Osteoblast (primary cell): ENCODE measurements at places on chromosomes 16 and 17. TPM values are rescaled to one million over a fixed set of nuclear protein-coding genes. Genes with fewer than 3 reads are reported as not detected.

Gene KRT33B
- total RNA-seq, result 0.29 and 1.1 TPM in 2 replicates

GRCh38 chr17:68577497-68577821 lies 23.7 kb downstream of the FAM20A start:
- no peak for DNase-seq

Gene ZNF205
- total RNA-seq, result 17.4 and 17.7 TPM in 2 replicates

GRCh38 chr16:4373356-4373908 lies 1.8 kb downstream of the VASN start:
- DNase-seq, result peak; percentile 93

Gene MT1F
- 2.1 and 3.3 TPM in 2 replicates for total RNA-seq

GRCh38 chr17:77723909-77724875 lies 234.3 kb upstream of the TNRC6C start:
- no peak for DNase-seq

- DNase-seq, result no peak
These were observed 126.7 kb downstream of the PITPNC1 start for GRCh38 chr17:67503739-67504138.

- peak; percentile 75 for DNase-seq
These were observed 24.8 kb downstream of the HS3ST3A1 start for GRCh38 chr17:13576661-13577526.

Gene AANAT
- total RNA-seq, result not detected in 2 replicates

Gene GNGT2
- not detected in 2 replicates for total RNA-seq

Gene PRR35
- under 0.01 TPM in 1 of 2 replicates, not detected in the other for total RNA-seq

DNA sequence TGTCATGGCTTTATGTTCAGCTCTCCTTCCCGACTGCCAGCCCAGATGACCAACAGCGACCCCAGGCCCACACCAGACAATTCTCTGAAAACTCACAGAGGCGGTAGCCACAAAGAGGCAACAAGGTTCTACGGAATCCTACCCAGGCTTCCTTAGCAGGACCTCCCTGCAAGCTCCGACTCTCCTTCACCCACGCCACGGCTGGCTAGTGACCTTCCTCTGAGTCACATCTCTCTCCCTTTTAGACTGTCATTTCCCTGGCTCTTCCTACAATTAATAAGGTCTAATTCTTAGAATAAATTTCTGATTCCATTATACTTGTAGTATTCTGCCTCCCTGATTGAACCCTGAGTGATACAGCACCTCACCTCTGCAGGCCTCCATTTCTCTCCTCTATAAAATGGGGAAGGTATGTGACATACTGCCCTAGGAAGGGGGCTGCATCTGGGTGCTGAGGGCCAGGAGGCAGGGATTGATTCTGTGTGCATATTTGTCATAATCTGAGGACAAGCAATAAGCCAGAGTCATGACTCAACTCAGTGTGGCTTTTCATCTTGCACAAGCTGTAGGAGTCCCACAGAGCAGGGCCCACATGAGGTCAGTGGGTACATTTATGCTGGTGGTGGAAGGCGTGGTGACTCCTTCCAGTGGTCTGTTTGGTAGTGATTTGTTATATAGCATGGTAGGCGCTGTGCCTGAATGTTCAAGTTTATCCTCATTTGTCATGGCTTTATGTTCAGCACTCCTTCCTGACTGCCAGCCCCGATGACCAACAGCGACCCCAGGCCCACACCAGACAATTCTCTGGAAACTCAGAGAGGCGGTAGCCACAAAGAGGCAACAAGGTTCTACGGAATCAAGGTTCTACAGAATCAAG lies 46.2 kb downstream of the SMPD3 start:
- DNase-seq, result peak; percentile 92

DNA sequence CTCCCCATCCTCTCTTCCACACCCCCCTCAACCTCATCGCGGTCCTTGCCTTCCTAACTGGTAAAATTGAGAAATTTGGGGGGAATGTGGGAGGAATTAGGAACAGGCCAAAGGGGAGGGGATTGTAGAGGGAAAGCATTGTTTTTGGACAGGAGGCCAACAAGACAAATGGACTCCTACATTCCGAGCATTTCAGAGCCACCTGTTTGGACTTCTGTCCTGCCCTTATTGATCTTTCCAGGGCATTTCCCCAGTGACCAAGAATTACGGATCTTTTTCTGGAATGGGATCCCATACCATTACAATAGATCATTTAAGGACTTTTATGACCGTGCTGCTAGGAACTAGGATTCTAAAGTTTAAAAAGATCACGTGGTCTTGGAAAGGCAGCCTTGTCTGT lies 221.3 kb upstream of the ASIC2 start:
- DNase-seq, result no peak
